Stimulated activated CD4-positive, alpha-beta T cell treated with anti-CD3 and anti-CD28 coated beads, Interleukin-12 subunit alpha, Interleukin-12 subunit beta, amount 100 ng/mL, for 48 hours (primary cell): ENCODE measurements at places on chromosomes 2 and 18.

GRCh38 chr2:219897456-219897855 lies 270.0 kb downstream of the SLC4A3 start:
- DNase-seq, result no peak

- no peak for DNase-seq
These were observed 4.2 kb upstream of the PAX8 start for GRCh38 chr2:113282747-113283533.

DNA sequence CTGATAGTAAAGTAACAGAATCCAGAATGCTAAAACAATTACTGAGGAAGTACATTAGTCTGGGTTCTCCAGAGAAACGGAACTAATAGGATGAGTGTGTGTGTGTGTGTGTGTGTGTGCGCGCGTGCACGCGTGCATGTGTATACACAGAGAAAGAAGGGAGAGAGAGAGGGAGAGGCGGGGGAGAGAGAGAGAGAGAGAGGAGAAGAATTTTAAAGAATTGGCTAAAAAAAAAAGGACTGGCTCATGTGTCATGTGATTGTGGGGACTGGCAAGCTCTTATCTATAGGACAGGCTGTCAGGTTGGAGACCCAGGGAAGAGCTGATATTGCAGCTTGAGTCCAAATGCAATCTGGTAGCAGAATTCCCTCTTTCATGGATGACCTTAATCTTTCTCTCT lies 976.2 kb upstream of the CDH2 start:
- no peak for DNase-seq

GRCh38 chr18:45951016-45951714 lies 16.0 kb downstream of the EPG5 start:
- no peak for DNase-seq

DNA sequence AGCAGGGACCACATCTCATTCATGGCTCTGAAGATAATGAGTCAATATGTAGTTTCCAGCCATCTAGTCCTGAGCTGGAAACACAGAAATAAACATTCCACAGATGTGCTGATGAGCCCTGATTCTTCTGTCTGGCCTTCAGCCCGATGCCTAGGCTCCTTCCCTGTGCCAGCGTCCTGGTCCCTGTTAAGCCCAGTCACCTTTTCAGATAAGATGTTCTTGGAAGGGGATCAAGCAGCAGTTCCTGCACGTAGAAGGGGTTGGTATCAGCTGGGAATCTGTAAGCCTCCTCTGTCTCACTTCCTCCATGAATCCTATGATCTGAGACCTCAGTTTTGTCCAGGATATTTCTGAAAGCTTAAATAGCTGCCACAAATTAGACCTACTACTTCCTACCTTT lies 149.3 kb downstream of the TTC32 start:
- no peak for DNase-seq

DNA sequence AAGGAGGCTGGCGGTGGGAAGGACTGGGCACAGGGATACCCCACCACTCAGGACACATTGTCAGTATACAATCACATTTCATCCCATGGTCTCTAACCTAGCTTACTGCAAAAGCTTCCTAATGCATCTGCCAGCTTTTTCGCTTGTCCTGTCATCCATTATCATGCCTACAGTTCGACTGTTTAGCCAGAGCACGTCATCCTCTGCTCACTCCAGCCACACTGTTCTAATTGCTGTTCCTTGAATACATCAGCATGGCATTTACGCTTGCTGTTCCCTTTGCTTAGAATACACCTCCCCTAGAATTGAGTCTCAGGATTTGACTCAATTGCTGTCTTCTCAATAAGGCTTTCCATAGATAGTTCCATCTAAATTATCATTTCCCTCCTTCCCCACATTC lies 166.3 kb downstream of the CCDC148 start:
- no peak for DNase-seq

GRCh38 chr2:25103287-25103871 lies 61.5 kb downstream of the EFR3B start:
- no peak for DNase-seq

DNA sequence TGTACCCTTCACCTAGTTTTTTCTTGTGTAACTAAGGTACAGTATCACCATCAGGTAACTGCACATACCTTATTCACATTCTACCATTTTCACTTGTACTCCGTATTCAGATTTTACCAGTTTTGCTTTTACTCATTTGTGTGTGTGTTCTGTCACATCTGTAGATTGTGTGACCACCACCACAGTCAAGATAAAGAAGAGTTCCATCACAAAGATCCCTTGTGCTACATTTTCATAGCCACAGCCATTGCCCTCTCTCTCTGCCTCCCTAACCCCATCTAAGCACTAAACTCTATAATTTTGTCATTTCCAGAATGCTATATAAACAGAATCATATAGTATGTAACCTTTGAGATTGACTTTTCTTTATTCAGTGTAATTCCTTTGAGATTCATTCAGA lies 23.5 kb downstream of the DIS3L2 start:
- no peak for DNase-seq
